ENCODE measurements at places on chromosomes 16 and 17. TPM values are rescaled to one million over a fixed set of nuclear protein-coding genes. Genes with fewer than 3 reads are reported as not detected.

TSNAXIP1 gene
- 0.51 TPM for total RNA-seq

- DNase-seq = no peak
These were observed 14.2 kb downstream of the CDRT4 start for GRCh38 chr17:15453246-15453645.

DNA sequence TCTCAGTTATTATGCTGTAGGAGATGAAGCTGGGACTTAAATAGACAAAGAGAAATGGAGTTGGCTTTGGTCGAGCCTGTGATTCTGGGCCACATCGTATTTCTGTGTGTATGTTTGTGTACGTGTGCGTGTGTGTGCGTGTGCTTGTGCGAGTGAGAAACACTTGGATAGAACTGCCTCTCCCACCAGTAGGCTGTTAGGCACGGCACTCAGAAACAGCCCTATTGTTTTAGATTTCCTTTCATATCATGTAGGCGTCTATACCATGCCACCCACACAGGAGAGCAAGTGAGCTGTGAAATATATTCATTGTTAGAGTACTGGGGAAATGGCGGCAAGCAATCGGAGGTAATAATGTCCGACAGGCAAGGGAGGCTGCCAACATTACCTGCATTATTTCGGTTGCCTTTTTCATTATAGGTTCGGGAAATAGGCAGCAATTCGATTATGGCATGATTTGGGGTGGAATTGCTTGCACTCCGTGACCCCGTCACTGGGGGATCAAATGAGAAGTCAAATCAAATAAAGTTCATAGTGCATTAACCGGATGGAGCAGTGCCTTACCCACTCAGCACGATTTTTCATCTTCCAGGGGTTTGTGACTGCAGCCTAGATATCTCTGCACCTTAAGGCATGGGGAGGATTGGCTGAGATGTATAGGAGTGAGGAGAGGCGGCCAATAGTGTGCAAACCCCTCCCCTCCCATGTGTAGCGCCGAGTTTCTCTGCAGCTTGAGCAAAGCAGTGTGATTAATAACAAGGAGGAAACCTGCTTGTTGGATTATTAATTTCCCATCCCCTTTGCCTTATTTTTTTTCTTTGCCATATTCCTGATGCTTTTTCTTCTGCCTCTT is 89.6 kb downstream of the RBFOX1 start:
- no peak for DNase-seq

HIGD1B gene
- 10.3 TPM for total RNA-seq

DNA sequence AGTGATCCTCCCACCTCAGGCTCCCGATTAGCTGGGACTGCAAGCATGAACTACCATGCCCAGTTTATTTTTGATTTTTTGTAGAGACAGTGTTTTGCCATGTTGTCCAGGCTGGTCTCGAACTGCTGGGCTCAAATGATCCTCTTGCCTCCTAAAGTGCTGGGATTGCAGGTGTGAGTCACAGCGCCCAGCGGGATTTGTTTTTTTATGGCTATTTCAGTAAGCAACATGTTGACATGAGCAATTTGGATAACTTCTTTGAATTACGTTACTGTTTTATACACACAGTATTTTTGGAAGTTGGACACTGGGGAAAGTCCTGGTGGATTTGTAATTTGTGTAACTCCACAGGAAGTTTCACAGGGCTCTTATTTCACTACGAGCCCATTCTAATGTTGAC is 18.5 kb upstream of the RHOT1 start:
- no peak for DNase-seq

RAB11FIP4 gene
- 4.9 TPM for total RNA-seq

GRCh38 chr17:66507103-66507923 is 204.9 kb downstream of the PRKCA start:
- no peak for DNase-seq

NHLRC4 gene
- 0.30 TPM for total RNA-seq

DNA sequence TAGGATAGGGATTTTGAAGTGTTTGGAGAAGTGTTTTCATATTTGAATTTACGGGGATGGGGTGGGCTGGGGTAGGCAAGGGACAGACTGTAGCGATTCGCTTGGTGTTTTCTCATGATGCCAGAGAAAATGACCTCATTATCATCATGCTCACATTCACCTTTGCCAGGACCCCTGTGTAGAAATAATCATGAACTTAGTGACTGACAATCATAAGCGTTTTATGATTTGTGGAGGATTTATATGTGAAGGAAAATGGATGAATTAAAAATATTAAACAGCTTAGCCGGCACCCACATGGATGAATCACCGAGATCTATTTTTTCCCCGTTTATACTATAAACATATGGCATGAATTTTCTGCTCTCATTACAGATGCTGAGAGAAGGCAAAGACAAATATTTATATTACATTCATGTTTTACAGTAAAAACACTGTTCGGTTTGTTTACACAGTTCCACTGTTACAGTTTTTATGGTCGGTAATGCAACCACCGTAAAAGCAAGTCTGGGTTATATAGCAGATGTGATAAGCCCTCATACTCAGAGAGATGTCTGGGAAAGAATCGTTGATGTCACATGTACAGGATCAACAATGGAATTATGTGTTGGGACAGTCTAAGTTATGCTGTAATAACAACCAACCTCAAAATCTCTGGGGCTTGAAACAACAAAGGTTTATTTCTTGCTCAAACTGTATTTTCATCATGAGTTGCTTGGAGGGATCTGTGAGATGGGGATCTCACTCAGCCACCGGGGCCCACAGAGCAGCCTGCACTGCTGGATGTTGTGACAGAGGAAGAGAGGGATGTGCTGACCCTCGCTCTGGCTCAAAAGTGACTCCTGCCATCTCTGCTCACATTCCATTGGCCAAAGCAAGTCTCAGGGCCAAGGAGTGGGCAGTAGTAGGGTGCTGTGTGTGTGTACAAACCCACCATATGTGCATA is 85.1 kb downstream of the WWOX start:
- no peak for DNase-seq

DNA sequence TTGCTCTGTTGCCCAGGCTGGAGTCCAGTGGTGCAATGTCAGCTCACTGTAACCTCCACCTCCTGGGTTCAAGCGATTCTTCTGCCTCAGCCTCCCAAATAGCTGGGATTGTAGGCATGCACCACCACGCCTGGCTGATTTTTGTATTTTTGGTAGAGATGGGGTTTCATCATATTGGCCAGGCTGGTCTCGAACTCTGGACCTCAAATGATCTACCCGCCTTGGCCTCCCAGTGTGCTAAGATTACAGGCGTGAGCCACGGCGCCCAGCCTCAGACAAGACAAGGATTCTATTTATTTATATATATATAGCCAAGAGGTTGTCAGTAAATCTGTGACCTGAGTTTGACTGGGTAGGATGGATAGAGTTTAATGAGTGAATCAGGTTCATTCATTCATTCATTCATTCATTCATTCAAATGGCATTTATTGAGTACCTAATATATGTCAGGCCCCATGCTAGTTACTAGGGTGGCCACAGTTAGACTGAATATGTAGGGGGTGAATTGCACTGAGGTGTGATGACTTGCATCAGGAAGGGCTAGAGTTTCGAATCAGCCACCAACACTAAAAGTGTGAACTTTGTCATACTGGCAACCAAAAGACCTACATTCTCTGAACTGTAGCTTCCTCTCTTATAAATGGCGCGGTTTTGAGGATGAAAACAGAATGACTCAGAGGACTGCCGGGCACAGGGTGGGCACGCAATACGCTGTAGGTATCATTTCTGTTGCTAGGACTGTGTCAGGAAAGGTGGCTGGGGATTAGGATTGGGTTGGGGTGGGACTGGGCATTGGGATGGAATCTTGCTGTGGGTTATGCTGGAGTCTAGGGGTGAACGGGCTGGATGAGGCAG is 37.8 kb downstream of the ITGAE start:
- no peak for DNase-seq

CLEC19A gene
- not detected for total RNA-seq

DNA sequence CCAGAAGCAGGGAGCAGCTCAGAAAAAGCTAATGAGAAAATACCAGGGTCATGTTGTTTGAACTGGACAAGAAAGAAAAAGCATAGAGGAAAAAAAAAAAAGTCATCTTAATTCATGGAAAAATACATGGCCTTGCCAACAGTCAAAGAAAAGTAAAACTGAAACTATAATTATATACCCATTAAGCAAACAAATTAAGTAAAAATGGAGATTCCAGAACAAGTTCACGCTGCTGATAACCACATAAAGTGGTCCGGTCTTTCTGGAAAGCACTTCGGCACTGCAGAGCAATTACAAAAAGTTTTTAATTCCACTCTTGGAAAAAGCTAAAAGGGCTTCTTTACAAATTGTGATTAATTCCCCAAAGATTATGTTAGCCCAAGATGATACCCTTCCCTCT is 12.4 kb upstream of the P2RX5 start:
- no peak for DNase-seq

VASN gene
- 6.3 TPM for total RNA-seq

- DNase-seq = no peak
These were observed 45.1 kb downstream of the RGS9 start for GRCh38 chr17:65182233-65182632.

DNA sequence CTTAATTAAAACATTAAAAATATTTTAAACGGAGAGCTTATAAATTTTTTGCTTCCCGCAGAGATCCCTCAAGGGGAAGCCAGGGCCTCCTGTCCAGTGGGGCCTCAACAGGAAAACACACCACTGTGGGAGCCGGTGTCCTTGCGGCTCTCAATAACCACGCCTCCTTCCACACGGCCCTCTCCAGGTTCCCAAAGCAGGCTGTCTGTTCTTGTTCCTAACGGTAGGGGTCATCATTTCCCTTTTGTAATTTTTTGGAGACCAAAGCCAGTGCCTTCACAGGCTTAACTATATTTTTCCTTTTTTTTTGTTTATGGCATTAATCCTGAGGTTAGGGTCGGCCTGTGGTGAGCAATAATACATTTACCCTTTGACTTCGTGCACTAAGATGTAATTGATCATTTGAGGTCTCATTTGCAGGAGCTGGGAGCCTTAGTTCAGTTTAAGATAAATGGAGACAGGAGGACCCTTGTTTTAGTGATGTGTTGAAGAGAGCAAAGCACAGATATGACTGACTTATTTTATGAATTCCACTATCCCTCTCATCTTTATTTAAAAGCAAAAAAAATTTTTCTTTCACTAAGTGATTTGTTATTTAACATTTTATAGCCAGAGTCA is 77.5 kb upstream of the N4BP1 start:
- DNase-seq = no peak

DNA sequence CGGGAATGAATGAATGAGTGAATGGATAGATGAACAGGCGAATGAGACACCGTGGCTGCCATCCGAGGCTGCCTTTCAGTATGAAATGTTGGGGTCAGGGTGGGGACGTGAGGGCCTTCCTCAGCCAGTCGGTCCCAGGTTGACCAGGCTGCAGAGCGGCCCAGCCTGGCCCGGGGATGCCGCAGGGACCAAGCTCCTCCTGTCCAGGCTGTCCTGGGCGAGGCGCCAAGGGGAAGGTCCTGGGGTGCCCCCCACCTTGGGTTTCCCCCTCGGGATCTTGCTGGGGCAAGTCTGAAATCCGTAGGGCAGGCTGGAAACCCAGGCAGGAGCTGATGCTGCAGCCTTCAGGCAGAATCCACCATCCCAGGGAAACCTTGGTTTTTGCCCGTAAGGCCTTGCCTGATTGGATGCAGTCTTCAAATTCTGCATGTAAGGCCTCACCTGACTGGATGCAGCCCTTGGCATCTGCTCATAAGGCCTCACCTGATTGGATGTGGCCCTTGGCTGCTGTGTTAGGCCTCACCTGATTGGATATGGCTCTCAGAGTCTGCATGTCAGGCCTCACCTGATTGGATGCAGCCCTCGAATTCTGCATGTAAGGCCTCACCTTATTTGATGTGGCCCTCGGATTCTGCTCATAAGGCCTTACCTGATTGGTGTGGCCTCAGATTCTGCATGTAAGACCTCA is 61.7 kb upstream of the ZNF469 start:
- DNase-seq = no peak

C16orf92 gene
- total RNA-seq = not detected

ITGAX gene
- 5.9 TPM for total RNA-seq

GRCh38 chr16:12503191-12503590 is 300.5 kb downstream of the CPPED1 start:
- DNase-seq = no peak

DNA sequence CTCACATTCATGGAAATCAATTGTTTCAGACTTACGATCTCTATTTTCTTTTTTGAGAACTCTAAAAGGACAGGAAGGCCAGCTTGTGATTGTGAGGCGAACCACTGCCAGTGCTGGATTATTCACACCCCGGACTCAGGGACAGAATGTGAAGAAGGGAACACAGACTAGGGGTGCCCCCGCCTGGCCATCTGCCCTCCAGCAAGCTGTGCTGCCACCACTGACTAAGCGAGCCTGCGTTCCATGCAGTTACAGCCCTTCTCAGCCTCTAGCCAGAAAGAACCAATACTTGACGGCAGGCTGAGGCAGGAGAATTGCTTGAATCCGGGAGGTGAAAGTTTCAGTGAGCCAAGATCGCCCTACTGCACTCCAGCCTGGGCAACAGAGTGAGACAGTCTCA is 2.8 kb downstream of the HAGH start:
- no peak for DNase-seq

- no peak for DNase-seq
These were observed 203.5 kb upstream of the GOT2 start for GRCh38 chr16:58937661-58938060.

CCL17 gene
- total RNA-seq = not detected

DNA sequence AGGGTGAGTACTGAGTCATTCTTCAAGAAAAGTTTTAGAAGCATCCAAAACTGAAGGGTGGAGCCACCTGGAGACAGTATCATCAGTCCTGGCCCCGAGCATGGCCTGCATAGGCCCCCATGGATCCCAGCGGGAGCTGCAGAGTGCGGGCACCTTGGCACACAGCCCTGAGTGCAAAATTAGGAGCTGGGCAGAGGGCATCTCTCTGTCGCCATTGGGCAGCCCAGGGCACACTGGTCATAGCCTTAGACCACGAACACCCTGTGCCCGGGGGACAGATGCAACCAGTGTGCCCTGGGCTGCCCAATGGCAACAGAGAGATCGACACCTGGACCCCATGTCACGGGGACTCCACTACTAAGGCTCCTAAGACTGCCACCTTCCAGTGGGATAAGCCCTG is 14.6 kb downstream of the MAPT start:
- DNase-seq = no peak

GRCh38 chr17:50043290-50044148 is 12.4 kb upstream of the ITGA3 start:
- peak; percentile 78 for DNase-seq

DNA sequence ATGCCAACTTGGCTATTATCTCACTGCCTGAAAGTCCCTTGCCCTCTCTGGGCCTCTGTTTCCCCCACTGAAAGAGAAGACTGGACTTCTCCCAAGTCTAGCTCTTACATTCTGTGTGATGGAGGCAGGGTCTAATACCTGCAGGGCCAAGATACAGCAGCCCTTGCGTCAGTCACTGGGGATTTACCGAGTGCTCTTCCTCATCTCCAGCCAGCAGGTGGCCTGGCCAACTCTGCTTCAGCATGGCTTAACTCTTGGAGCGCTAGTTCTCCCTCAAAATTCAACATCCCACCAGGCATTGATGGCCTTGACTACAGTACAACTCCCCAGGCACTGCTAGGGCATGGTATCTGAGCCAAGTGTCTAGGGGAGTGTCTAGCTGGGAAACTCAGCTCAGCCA is 19.9 kb upstream of the MTMR4 start:
- DNase-seq = no peak

GRCh38 chr17:49000943-49001342 is 3.8 kb downstream of the IGF2BP1 start:
- DNase-seq = no peak
